ENCODE measurements at places on chromosomes 1 and 21.
A peak's percentile ranks its signal among the peaks of the same experiment; 100 is the strongest.

GRCh38 chr1:207747627-207748492 is 4.0 kb upstream of the CD46 start:
- DNase-seq, result no peak

DNA sequence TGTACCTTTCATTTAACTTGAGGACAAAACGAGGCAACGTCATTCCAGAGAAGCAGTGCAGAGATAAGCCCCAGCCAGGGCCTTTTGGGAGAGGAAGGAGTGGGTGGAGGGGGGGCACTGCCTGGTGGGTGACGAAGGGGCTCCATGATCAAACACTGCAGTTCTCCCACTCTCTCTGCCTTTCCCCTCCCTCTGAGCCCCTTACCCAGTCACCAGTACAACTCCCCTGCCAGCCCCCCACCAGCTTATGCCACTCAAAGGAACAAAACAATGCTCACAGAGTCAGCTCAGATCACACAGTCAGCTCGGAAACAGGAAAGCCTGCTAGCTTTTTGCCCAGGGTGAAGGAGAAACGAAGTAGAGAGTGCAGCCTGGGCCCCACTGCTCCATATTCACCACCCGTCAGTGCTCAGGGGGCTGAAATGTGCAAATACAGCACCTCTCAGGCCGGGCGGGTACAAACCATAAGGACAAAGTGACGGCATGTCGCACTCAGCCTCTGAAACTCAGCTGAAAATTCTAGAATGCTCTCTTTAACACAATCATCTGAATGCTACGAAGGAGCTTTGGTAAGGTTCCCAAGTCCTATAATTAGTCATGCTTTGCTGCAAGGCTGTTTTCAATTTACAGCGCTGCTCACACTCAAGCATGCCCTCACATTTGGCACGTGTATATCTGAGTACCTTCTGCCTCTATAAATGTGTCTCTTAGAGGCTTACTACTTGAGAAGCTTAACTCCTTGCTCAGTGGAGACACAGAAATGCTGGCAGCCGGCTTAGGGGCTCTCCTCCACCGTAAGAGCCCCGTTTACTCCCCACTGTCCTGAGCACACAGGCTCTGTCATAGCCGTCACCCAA is 65.8 kb upstream of the RAB4A start:
- peak; percentile 63 for DNase-seq

- no peak for DNase-seq
Observed at GRCh38 chr21:23045955-23046354, 2047.7 kb downstream of the NCAM2 start.

DNA sequence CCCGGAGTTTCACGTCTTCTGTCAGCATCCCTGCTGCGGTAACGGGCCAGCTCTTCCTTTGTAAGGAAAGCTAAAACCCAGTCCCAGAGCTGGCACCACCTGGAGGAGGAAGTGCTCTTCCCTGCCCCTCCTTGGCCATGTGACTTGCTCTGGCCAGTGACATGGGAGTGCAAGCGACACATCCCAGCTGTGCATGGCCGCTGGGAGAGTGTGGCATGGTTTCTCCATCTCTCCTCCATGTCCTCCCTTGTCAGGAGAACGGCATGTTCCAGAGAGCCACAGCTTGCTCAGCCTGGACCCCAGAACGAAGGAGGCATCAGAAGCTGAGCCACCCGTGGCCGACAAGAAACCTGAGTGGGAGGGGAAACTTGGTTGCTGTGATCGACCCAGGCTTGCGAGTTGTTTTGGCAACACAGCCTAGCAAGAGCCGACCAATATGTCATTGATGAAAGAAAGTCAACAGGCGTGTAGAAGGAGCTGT is 2.7 kb upstream of the PRXL2B start:
- peak; percentile 60 for DNase-seq

GRCh38 chr1:159023723-159024122 is 14.0 kb downstream of the IFI16 start:
- DNase-seq, result no peak

Measured in NCI-H187 (cell line).